ENCODE measurements at places on chromosomes 3 and 15.

GRCh38 chr3:50401978-50402595 is 42.8 kb upstream of the TMEM115 start:
- no peak for DNase-seq

DNA sequence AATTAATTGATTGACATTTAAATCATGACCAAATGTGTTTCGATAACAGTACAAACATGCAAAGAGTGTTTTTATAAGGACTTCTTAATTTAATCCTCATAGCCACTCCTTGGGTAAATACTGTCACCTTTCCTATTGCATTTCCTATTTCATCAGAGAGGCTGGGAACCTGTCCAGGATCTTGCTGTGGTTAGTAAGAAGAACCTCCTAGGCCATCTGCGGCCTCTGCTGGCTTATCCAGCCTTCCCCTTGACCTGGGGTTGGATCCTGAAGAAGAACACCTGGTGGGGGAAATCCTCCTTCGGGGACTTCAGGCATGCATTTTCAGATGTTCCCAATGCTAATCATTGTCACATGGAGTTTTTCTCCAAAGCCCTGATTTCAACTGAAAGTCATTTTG is 25.5 kb downstream of the GLDN start:
- no peak for DNase-seq

DNA sequence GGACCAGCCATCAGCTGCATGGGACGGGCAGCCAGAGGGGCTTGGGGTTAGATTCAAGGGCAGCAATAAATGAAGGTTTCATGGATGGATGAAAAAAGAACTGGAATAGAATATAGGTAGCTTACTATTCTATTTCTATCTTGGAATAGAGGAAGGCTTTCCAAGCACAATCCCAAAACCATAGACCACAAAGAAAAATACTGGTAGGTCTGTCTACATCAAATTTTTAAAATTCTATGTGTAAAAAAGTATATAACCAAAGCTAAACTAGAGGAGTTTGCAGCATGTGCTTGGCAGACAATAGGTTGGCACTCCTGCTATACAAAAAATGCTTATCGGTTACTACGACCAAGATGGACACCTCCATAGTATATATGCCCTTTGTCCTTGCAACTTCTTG is 7.2 kb upstream of the FBLN2 start:
- no peak for DNase-seq

DNA sequence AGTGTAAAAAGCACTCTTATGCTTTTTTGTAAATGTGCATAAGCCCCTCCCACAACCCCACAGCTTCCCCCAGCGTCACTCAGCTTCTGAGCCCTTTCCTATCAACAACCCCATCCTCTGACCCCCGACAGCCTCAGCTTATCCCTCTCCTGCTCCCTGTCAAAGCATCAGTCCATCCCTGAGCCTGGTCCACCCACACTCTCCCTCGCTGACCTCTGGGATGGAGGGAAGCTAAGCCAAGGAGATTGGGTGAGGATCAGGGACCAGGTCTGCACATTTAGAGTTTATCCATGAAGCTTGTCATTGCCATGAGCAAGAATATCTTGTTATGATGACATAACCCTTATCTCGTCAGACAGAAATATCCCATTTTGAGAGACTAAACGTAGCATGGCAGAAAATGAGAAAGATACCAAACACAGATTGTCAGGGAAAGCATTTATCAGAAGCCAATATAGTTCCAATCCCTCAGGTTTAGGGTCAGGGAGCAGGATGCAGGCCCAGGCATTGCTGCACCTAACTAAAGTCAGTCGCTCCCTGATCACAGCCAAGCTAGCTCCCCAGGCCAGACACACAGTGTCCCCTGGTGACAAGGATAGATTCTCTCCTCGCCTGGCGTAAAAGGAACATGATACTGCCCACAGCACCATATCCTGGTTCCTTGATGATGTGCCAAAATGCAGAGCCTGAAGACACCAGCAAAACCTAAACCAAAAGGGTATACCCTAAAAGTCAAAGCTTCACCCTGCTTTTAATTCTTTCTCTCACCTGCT is 66.9 kb downstream of the DCLK3 start:
- no peak for DNase-seq

GRCh38 chr3:190545191-190545590 is 31.3 kb downstream of the IL1RAP start:
- DNase-seq: no peak

Measured in liver (tissue), 10 donors.